Occipital lobe (tissue), 3 donors: ENCODE measurements at places on chromosomes 13 and 19. TPM values are rescaled to one million over a fixed set of nuclear protein-coding genes. Genes with fewer than 3 reads are reported as not detected.
A peak's percentile ranks its signal among the peaks of the same experiment; 100 is the strongest.

The RASA3 gene
- 14.2 TPM for total RNA-seq

GRCh38 chr13:52734075-52734623 lies 5.5 kb downstream of the CNMD start:
- no peak for DNase-seq

GRCh38 chr19:20661150-20661819 lies at the start of gene ZNF626:
ZNF626 (minus strand) TSS chr19:20661571; CDS start chr19:20661446, 125 bp downstream.
- DNase-seq = peak; percentile 92

The VMAC gene
- total RNA-seq = 4.1 TPM

GRCh38 chr13:30429721-30430694 lies 7.7 kb downstream of the UBE2L5 start:
- no peak for DNase-seq

DNA sequence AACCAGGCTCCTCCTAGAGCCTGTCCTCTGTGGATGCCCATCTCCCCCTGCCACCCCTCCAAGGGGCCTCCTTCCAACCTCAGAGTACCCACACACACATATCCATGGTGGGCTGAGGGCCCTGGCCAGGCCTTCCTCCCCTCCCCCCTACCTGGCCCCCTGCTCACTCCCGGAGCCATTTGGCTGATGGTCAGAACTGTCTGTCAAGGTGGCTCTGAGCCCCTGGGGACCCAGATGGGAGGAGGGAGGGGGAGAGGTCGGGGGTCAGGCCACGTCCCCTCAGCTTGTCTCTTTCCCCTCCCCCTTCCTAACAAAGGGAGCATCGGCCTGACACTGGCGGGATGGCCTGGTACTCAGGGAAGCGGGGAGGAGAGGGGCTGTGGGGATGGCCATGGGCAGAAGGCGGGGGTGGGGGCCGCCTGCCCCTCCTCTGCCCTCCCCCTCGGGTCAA lies 18.7 kb upstream of the POU2F2 start:
- no peak for DNase-seq

GRCh38 chr13:22915442-22916082 lies 265.2 kb upstream of the SGCG start:
- DNase-seq = peak; percentile 68

DNA sequence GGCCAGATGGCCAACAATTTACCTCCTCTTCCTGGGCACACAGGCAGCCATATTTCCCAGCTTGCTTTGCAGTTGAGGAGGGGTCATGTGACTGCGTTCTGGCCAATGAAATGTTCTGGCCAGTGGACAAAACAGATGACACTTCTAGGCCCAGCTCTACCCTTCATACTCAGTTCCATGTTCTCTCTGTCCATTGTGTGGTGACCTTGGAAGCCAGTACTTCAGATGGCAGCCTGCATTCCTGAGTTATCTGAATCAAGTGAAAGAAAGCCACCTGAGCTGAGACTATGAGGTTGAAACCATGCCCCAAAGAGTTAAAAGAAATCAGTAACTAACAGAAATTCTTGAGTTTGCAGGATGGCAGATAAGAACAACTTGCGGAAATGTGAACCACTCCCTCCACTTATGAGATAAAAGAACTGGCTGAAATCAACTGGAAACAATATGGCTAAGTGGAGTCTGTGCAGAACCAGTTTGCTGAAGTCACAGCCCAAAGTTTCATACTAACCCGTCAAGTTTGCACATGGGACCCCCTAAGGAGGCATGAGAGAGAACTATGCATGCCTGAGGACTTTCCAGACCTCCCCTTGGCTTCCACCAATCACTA lies 8.1 kb downstream of the FAM187B start:
- DNase-seq = no peak

DNA sequence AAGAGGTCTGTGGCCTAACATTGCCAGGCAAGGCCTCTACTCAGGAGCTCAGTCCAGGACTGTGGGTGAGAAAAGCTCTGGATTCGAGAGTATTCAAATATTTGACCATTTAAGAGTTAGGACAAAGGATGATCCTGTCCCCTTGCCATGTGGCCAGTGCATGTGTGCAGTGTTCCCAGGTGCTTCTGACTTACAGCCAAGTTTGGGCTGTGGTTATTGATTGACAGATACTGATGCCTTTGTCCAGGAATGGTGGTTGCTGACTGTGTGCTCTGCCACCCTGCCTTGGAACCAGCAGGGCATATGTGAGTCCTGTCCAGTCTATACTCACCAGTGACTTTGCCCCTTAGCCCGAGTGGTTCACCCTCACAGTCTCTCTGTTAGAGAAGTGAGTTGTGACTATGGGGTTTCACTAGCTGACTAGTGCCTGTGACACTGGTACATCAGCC lies 51.9 kb downstream of the GARRE1 start:
- DNase-seq = no peak

The ZNF780B gene
- total RNA-seq = 47.9 TPM

The RFPL4A gene
- total RNA-seq = not detected

- DNase-seq = no peak
Observed at GRCh38 chr19:33618884-33619283, 2.9 kb upstream of the CHST8 start.

The SPRED3 gene
- total RNA-seq = 1.4 TPM

DNA sequence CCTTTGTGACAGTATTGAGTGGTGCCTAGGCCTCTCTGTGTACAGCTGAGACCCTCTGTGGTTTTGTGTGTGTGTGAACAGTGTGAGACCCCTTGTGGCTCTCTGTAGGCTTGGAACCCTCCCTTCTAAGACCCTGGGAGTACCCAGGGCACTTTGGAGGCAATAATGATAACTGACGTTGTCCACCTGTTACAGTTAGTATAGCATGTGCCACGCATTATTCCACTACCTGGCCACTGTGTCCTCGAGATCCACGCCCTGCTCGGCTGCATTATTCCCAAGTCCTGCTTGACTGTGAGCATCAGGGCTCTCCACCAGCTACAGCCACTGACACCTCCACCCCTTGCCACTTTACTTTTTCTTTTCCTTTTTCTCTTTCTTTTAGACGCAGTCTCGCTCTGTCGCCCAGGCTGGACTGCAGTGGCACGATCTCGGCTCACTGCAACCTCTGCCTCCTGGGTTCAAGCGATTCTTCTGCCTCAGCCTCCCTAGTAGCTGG lies 2.0 kb downstream of the GRAMD1A start:
- DNase-seq = no peak

The PIBF1 gene
- 31.5 TPM for total RNA-seq

- DNase-seq = no peak
Observed at GRCh38 chr19:369876-370275, 25.3 kb upstream of the MIER2 start.

DNA sequence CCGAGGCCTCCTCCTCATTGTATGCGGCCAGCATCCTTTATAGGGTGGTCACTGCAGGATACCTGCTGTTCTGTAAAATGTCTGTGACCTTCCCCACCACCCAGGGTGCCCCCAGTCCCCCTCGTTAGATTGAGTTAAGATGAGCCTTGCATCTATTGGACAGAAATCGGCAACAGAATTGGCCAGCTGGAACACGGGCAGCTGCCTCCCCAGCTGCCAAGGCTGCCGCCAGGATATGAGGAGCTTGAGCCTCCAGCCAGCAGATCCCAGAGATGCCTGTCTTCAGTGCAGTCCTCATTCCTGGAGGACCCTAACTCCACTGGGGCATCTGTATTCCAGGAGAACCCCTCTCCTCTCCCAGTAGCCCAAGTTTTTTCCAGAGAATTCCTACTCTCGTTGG lies 463.0 kb downstream of the TSHZ3 start:
- DNase-seq = no peak

- no peak for DNase-seq
Observed at GRCh38 chr13:41905600-41906254, 55.2 kb downstream of the VWA8 start.

DNA sequence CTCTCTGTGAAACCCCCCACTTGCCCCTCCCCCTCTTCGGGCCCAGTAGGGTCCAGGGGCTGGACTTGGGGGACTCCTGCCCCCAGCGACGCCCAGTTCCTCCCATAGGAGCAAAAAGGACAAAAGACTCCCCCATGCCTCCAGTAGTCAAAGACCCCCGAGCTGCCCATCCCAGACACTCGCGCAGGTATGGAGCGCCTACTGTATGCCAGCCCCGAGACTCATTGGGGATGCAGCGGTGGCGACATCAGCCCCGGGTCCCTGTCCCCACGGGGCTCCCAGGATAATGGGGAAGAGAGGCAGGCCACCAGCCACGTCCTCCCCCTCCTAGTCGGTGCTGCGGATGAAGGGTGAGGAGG lies 18.3 kb upstream of the ZNRF4 start:
- DNase-seq = no peak

The GRIN2D gene
- total RNA-seq = 2.5 TPM

- no peak for DNase-seq
Observed at GRCh38 chr13:23605831-23606230, 35.6 kb downstream of the TNFRSF19 start.

DNA sequence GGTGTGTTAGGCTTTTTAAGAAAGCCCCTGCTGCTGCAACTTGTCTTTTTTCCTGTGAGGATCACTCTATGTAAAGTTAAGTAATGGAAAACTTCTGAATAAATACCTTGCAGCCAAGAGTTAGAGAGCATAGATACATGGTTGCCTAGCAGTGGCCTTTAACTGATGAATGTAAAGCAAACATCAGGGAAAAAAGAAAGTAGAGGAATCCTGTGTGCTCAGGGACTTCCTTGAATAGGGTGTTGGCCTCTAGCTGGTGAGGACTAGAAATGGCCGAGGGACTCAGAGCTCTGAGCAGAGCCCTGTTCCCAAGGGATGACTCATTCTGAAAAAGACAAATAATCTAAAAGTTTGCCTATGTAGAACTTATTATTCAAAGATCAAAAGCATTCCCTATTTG lies 135.7 kb downstream of the MIPEP start:
- DNase-seq = no peak

DNA sequence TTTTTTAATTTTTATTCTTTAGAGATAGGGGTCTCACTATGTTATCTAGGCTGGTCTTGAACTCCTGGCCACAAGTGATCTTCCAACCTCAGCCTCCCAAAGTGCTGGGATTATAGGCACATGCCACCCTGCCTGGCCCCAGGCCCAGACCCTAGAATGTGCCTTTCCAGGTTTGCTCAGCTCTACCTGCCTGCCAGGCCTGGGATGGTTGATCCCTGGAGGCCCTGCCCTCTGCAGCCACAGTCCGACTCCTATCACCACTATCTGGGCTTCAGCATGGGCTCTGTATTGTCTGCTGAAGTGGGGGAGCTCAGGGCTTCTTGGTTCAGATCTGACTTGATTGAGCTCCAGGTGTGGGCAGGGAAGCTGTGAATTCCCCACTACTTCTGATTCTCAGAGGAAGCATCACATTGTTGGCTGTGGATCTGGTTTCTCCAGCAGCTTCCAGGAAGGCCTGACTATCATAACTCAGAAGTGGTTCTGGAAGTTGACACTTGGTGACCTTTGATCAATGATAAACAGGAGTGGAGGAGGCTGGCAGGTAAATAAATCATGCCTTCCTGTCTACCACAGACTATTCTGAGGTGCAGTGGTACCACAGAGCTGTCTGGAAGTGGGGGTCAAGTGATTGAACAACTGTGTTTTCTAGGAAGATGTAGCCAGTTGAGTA lies 71.9 kb downstream of the OLFM4 start:
- DNase-seq = no peak

- no peak for DNase-seq
Observed at GRCh38 chr13:113668491-113668971, 1.5 kb downstream of the GRK1 start.

DNA sequence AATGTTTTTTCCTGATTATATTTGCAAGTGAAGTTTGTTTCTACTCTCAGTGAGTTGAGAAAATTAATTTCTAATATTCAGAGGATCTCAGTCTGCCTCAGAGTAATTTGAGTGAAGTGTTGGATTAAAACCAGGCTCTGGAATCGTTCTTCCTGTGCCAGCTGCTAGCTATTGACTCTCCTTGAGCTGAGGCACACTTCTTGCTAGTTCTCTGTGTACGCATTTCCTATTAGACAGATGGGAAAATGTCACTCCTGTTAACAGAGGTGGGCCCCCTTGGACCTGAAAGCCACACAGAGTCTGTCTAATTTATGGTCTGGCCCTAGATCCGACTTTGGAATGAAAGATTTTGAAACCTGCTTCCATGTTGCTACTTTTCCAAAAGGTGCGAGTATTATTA lies 107.6 kb upstream of the RNF113B start:
- DNase-seq = no peak

- DNase-seq = no peak
Observed at GRCh38 chr13:80448725-80449124, 107.8 kb upstream of the SPRY2 start.

The NMRK2 gene
- total RNA-seq = not detected

DNA sequence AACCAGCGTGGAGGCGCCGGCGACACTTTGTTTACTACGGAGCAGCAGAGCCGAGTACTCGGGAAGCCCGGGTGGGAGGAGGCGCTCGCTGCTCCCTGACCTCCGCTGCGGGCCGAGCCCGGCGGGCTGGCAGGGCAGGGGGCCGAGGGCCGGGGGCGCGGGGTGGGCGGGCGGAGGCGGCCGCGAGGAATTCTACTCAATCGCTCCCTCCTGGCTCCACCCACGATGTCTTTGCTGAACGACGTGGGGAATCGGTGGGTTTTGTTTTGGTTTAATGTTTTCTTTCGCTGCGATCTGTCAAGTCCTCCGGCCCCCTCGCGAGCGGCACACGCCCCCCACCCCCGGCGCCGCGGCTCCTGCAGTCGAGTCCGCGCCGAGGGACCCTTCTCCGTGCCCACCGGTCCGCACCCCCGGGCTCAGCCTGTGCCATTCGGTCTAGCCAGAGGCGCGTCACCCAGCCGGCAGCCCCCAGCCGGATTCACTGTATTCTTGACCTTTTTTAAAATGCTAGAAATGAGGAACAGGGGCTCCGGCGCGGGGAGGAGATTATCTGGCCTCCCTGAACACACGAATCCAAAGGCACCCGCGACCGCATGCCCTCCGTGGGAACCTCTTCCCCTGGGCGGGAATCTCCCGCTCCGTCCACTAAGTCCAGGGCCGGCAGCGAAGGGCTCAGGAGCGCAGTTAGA lies 636 bp upstream of the FOXO1 start:
- DNase-seq = no peak

- DNase-seq = no peak
Observed at GRCh38 chr13:91825516-91825915, 427.1 kb downstream of the GPC5 start.

The EBI3 gene
- total RNA-seq = 0.47 TPM

The CGB8 gene
- not detected for total RNA-seq

- no peak for DNase-seq
Observed at GRCh38 chr13:43030548-43030947, 7.2 kb downstream of the DNAJC15 start.

DNA sequence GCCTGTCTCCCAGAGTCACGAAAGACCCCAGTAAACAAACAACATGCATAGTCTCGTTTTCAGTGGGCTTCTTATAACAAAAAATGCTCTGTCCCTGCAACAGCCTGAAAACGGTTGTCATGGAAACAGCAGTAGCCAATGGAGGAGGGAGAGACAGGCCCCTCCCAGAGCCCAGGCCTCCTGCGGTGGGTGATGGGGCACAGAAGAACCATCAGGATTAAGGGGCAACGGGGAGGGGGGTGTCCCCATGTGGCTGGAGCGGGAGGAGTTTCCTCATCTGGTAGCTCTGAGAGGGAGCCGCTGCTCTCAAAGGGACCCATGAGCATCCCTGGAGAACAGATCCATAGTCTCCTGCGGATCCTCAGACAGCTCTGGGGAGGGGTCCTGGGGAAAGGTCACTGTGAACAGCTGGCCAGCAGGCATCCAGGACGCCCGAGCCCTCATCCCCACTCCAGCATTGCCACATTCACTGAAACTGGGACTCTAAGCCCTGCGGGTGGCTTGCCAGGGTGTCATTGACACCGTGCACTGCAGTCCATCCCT lies 37.5 kb upstream of the PNMA8B start:
- peak; percentile 48 for DNase-seq
